Stimulated activated naive CD8-positive, alpha-beta T cell treated with anti-CD3 and anti-CD28 coated beads, Interleukin-15, amount 100 ng/mL, for 72 hours (primary cell): ENCODE measurements at places on chromosomes 16 and 17.

GRCh38 chr17:78434455-78435329 lies 56.2 kb downstream of the PGS1 start:
- DNase-seq: no peak

GRCh38 chr17:16314189-16314588 lies 39.1 kb downstream of the CENPV start:
- no peak for DNase-seq

- DNase-seq: no peak
These were observed 3.2 kb upstream of the IGF2BP1 start for GRCh38 chr17:48993951-48994350.

DNA sequence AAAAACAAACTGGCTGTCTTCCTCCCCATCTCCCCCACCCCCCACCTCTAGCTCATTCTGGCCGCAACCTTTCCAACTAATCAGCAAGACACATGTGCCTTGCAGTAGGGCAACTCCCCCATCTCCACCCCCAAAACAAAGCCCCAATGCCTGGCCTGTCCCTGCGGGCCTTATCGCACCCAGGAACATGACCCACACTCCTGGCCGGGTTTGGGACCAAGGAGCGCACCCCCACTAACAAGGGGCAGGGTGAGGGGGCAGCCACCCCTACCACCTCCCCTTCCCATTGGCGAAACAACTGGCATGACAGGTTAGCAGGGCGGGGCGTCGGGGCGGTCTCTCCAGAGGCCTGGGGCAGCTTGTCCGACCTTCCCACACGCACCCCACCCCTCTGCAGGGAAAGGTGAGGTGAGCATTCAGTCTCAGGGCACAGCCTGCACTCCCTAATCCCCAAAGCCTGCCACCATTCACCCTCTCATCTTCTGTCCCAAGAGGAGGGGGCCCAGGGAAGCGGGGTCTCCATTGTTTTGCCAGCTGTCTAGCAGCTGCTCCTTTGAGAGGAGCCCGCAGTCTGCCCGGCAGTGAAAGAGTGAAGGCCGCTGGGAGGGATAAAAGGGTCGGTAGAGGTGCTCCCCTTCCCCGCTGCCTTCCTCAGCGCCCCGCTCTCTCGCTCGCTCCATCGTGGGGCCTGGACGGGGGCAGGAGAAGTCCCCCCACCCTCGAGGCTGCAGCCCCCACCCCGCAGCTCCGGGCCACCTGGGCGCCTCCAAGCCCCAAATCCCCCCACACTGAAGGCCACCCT lies 765 bp downstream of the MYO18A start:
- no peak for DNase-seq

DNA sequence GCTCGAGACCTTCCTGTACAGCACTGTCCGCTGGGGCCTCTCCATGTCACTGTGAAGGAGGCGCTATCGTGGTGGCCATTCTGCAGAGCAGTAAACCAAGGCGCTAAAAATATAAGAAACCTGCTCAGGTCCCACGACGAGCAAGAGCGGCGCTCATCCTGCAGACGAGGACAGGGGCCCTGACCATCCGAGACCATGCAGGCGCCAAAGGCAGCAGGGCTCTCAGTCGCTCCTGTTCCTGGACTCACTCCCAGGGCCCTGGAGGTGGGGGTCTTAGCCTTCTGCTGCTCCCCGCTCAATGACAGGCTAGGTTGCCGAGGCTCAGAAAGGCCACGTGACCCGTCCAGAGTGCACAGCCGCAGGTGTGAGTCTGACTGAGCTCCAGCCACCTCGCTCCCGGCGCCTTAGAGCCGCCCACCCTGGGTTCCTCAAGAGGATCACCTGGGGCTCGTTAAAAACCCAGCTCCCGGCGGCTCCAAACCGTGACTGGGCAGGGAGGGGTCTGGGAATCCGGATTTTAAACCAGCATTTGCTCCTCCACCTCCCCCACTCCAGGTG lies 509 bp upstream of the ATP2C2 start:
- no peak for DNase-seq

- no peak for DNase-seq
These were observed 63.6 kb downstream of the NUP93 start for GRCh38 chr16:56793492-56793891.

DNA sequence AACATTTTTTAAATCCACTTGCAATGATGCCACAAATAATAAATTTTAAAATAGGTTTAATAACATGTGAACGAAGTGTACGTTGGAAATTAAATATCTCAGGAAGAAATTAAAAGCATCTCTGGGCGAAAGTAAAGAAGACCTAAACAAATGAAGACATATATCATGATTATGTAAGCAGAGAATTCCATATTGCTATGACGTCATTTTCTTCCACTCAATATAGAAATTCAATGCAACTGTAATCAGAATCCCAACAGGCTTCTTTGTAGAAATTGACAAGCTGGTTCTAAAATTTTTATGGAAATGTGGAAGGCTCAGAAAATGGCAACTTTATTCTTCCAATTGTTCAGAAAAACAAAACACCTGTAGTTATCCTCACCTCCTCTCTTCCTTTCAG lies 33.8 kb upstream of the RBFOX3 start:
- DNase-seq: no peak

GRCh38 chr16:16923479-16923878 lies 544.5 kb downstream of the NPIPA7 start:
- no peak for DNase-seq

DNA sequence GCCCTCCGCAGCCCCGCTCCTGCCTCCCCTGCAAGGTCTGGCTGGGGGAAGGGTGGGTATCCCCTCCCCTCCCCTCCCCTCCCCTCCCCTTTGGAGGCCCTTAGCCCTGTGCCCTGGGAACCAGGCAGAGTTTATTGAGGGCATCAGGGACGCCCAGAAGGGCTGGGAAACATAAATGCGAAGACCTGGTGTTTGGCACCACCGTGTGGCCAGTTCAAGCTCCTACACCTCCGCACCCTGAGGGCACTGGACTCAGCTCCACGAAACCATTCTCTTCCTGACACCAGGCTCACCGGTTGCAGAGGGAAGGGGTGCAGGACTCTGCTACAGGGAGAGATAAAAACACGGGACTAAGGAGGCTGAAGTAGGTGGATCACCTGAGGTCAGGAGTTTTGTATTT lies 1.0 kb upstream of the AIPL1 start:
- peak; percentile 45 for DNase-seq

DNA sequence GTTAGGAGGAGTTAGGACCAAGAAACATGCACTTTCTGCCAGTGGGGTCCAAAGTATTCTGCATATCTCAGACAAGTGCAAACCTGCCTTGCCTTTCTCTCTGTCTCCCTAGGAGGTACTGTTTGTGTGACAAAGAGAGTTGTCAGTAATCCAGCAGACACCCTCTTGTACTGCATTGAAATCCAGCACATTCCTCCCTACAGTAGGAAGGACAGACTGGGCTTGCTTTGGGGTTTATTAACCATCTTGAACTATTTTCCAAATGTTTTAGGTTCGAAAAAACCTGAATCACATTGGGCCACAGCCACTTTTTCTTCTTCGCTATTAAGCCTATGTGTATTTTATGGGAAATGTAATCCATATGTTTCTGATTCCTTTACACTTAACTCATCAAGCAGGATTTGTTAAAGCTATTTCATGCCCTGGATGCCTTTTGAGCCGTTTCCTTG lies 204.2 kb upstream of the KCNJ16 start:
- no peak for DNase-seq

GRCh38 chr17:29207975-29208374 lies 27.8 kb upstream of the MYO18A start:
- DNase-seq: no peak

GRCh38 chr16:27098366-27099049 lies 31.8 kb downstream of the C16orf82 start:
- DNase-seq: no peak

- no peak for DNase-seq
These were observed 1.6 kb downstream of the ZNF423 start for GRCh38 chr16:49854188-49854795.
